ENCODE measurements at places on chromosomes 2 and 18.

GRCh38 chr2:168643979-168644378 lies 158.5 kb upstream of the NOSTRIN start:
- no peak for DNase-seq

DNA sequence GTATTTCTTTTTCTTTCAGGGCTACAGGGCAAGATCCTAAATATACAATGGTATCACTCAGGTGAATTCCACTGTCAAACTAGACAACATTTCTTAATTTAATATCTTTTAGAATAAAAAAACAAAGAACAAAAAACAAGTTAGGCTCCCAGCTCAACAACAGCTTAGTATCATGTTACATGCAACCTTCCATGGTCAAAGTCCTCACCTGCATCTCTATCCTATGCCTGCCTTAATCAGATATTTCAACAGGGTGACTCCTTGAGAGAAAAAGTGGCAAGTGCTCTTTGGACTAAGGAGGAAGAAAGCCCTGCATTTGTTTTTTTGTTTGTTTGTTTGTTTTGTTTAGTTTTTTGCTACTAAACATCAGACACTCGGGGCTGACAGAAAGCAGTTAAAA lies 50.2 kb downstream of the WDFY1 start:
- DNase-seq = no peak

DNA sequence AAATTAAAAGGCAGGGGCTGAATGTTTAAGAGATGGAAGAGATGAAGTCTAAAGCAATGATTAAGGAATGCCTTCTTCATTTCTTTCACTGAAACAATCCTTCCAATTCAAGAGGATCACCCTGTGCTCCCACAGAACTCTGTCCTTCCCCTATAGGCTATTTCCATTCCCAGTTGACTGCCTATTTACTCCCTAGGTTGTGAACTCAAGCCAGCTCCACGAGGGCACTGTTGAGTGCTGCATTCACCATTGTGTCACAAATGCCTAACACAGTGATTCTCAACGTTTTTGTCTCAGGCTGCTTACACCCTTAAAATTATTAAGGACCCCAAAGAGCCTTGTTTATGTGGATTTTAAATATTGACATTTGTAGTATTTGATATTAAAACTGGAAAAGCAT lies 112.4 kb downstream of the AOX1 start:
- no peak for DNase-seq

DNA sequence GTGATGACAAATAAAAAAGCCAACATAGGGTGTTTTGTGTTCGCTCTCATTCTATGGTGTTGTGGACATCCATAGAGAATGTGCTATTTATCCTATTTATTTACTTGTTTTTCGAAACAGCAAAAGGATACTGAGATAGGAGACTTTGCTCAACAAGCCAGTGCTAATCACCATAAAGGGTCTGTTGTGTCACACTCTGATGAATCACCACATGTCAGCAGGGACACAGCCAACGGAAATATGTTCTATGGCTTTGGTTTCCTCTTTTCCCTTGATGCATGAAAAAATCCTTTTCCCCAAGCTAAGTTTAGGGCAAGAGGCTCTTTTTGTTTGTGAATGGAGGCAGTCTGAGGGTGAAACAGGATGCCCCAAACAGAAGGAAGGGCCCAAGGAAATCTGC lies 154.3 kb downstream of the RNF152 start:
- DNase-seq = no peak

GRCh38 chr2:124112966-124113365 lies 87.9 kb downstream of the CNTNAP5 start:
- DNase-seq = no peak

Data from activated CD8-positive, alpha-beta memory T cell treated with anti-CD3 and anti-CD28 coated beads, Interleukin-2, amount 50 U/mL, for 4 hours (primary cell).